ENCODE measurements at places on chromosomes 3 and 15.
A peak's percentile ranks its signal among the peaks of the same experiment; 100 is the strongest.

GRCh38 chr15:101615986-101616848, 36.0 kb downstream of the TM2D3 start:
- DNase-seq = no peak

GRCh38 chr3:64763980-64764379, 76.2 kb upstream of the ADAMTS9 start:
- no peak for DNase-seq

- DNase-seq = peak; percentile 44
Measured at GRCh38 chr3:14467814-14468620, 65.6 kb downstream of the SLC6A6 start.

GRCh38 chr15:67607959-67608637, 65.6 kb downstream of the MAP2K5 start:
- no peak for DNase-seq

- no peak for DNase-seq
Measured at GRCh38 chr3:32641356-32641755, 43.6 kb upstream of the CNOT10 start.

GRCh38 chr15:69116391-69116790, 44.0 kb upstream of the GLCE start:
- no peak for DNase-seq

DNA sequence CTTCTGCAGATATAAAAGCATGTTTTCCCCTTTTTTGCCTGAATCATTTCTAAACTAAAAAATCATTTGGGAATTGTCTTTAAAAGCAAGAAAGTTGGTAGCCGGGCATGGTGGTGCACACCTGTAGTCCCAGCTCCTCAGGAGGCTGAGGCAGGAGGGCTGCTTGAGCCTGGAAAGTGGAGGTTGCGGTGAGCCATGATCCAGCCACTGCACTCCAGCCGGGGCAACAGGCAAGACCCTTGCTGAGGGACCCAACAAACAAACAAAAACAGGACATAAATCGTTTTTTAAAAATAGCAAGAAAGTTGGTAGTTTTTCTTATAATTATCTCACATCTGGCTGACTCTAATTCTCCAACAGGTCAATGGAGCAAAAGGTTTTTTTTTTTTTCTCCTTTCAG, 2.5 kb downstream of the HIGD1A start:
- DNase-seq = no peak

DNA sequence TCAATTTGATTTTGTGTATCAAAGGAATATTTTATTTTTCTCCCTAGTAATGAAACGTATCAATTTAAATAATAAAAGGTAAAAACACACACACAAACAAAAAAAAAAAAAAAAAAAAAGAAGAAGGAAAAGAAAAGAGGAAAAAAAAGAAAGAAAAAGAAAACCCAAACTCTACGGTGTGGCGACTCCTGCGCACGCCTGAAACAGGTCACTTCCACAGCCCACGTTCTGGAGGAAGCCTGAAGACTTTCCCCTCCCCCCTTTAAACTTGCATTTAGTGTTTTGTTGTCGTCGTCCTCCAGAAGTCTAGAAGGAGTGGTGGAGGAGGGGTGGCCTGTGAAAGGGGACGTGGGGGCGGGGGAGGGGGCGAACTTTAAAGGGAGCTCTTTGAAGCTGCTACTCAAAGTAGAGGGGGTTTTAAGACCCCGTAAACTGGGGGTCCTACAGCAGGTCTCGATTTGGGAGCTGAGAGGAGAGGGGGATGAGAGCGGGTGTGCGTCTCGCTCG, 2.3 kb upstream of the TLE3 start:
- DNase-seq = no peak

DNA sequence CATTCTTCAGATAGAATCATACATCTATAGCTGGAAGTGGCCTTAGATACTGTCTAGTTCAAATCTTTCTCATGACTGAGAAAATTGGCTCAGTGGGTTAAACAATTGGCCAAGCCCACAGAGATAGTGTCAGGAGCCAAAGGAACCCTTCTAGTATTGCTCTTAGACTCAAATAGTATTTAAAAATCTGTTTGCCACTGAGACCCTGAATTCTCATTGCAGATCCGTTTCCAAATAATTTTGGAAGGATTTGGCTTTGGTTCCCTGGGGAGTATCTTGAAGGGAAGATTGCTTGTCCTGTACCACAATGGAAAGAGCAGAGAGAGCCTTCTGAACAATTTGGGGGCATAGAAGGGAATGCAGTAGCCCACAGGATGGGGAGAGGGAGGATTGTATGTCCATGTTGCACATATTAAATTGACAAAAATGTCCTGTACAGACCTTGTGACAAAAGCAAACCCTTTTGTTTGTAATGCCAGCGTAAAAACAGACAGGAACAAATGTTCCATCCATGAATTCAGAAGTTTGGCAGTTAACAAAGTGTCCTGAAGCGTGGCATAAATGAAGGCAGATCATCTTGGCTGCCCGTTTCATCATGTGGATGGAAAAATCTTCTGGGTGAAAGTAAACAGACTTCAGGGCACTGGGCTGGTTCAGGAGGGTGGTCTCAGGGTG, 156.4 kb upstream of the RASGRP1 start:
- DNase-seq = no peak

- no peak for DNase-seq
Measured at GRCh38 chr3:25597535-25598101, 67.1 kb downstream of the TOP2B start.

- DNase-seq = no peak
Measured at GRCh38 chr3:197080344-197080743, 50.7 kb upstream of the MELTF start.

DNA sequence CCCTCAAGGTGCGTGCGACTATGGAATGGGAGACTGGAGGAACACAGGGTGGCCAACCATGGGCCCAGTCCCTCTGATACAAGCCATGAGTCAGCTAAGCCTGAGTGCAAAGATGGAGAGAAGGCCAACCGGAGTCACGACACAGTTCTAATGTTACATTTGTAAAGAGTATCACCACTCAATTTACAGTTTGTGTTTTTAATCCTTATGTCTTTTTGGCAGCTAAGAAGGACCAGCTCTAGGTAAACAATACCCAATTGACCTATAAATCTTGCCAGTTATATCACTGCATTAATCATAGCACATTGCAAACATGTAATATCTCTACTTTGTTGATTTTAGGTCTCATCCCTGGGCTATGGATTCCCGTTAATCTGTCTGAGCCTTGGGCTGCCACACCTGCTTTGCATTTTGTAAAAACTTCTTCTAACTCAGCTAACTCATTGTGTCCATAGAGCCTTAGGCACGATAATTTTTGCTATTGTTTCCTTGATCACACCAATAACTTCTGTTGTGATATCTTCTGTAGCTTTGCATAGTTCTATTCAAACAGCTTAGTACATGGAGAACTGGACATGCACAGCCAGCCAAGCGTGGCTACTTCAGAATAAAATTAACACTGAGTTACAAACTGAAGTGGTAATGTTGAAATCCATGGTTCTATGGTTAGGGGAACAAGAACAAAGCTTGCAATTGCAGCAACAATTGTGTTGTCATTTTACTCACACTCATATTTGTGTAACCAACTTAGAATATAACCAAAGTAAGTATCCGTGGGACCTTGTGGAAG, 50.3 kb downstream of the LSM3 start:
- DNase-seq = no peak

GRCh38 chr3:2931265-2931664, 178.9 kb downstream of the IL5RA start:
- DNase-seq = no peak

GRCh38 chr3:16463914-16464313, 49.6 kb downstream of the RFTN1 start:
- DNase-seq = no peak

- DNase-seq = no peak
Measured at GRCh38 chr3:143084856-143085731, 34.5 kb upstream of the CHST2 start.

GRCh38 chr3:101886626-101887025, 37.3 kb downstream of the NFKBIZ start:
- DNase-seq = no peak

GRCh38 chr3:185715091-185715490, 109.8 kb downstream of the IGF2BP2 start:
- DNase-seq = no peak

DNA sequence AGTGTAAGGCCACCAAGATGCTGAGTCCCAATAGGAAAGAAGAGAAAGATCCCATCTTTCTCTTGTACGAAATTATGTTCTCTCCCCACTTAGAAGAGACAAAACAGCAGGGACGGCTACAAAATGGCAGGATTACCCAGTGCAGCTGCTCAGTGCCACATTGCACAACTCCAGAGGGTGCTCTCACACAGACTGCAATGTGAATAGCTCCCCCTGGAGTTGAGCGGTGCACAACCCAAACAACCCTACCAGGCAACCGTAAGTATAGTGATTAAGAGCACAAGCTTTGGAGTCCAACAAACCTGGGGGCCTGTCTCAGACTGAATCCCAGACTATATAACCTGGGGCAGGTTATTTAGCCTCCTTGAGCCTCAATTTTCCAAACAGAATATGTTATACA, 3.1 kb upstream of the BHLHE40 start:
- no peak for DNase-seq

GRCh38 chr15:66171841-66172240, 81.7 kb downstream of the MEGF11 start:
- no peak for DNase-seq
